Left ventricle myocardium superior (tissue), 1 donor: ENCODE measurements at places on chromosomes 1 and 21. TPM values are rescaled to one million over a fixed set of nuclear protein-coding genes. Genes with fewer than 3 reads are reported as not detected.

- no peak for DNase-seq
Observed at GRCh38 chr1:88230126-88230525, 453.9 kb upstream of the PKN2 start.

- no peak for DNase-seq
Observed at GRCh38 chr1:101915597-101915996, 81.1 kb downstream of the OLFM3 start.

- no peak for DNase-seq
Observed at GRCh38 chr1:240927821-240928220, 315.9 kb upstream of the GREM2 start.

DNA sequence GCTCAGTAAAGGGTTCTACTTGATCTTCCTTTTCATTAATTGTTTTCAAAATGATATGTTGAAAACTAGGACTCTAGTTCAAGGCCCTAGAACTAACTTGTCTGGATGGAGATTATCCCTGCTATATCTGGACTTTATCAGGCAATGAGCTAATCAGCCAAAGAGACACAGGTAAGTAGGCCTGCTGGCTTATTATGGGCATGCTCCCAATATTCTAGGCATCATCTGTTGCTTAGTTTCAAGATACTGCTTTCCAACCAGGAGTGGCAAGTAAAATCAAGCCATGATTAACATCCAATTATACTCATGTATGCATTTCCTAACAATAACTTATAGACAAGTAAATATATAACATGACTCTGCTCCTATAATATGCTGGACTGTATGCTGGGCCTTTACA lies 4.2 kb downstream of the DNASE2B start:
- DNase-seq, result no peak

- no peak for DNase-seq
Observed at GRCh38 chr1:39160703-39161102, 43.8 kb upstream of the MACF1 start.

- no peak for DNase-seq
Observed at GRCh38 chr1:30998171-30998570, 67.3 kb downstream of the PUM1 start.

- peak; percentile 9 for DNase-seq
Observed at GRCh38 chr1:3799976-3800685, 3.8 kb upstream of the LRRC47 start.

- DNase-seq, result no peak
Observed at GRCh38 chr1:230175163-230175747, 108.2 kb downstream of the GALNT2 start.

DNA sequence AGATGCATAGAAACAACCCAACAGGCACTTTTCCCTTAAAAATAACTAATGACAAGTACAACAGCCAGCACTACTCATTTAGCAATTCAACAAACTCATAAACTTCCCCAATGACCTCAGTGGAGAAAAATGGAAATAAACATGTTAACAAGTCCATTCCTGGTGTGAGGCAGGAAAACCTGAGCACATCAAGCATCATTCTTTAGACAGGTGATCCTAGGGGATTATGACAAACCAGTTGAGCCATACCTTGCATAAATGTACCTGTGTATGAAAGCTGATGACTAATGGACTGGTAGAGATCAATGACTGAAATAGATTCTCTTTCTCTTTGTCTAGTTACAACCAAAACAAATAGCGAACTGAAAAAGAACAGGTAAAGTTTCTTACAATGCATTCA lies 7.0 kb downstream of the COL24A1 start:
- DNase-seq, result no peak

DNA sequence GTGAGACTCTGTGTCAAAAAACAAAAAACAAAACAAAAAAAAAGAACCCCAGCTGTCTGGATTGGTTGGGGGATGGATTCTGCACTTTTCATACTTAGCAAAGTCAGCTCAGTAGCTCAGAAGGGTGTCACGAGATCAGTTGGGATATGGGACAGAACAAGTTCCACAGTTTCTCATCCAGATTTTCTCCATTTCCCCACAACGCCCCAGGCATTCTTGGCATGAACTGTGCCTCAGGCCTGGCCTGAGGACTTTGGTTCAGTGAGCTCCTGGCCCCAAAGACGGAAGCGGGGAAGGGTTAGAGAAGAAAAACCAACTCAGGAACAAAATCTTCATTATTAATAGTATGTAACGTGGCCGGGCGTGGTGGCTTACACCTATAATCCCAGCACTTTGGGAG lies 1.9 kb downstream of the AKR7A2 start:
- no peak for DNase-seq

Gene FMN2
- total RNA-seq, result not detected

Gene HES5
- 1.7 TPM for total RNA-seq
